ENCODE measurements at places on chromosomes 7 and 10. TPM values are rescaled to one million over a fixed set of nuclear protein-coding genes. Genes with fewer than 3 reads are reported as not detected.
A peak's percentile ranks its signal among the peaks of the same experiment; 100 is the strongest.

DNA sequence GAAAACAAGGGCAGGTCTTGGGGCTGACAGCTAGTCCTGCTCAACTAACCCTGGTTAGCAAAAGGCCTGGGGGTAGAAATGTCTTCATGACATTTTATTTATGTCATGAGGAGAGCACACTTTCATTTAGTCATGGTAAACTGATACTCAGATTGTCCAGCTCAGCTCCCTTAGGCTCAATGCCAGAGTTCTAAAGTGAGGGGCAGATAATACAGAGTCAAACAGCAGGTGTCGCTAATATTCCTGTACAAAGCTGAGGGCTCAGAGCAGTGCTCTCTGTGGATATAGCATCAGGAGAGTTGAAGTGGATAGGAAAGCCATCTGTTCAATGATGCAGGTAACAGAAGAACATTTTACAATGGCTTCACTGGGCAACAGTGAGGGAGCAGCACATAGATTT is 26.8 kb upstream of the CALCR start:
- no peak for DNase-seq
- no peak overlapping the region for H3K4me3 ChIP-seq
- H3K27me3 ChIP-seq: no peaks in the 10 kb centered on the region
- no peaks in the 10 kb centered on the region for H3K4me1 ChIP-seq

The LYZL1 gene
- not detected for polyA plus RNA-seq

- H3K27ac ChIP-seq: no peak overlapping the region
- DNase-seq: no peak
- peaks cover 4% of the 10 kb centered on the region for H3K4me1 ChIP-seq
- no peak overlapping the region for H3K4me3 ChIP-seq
- no peaks in the 10 kb centered on the region for H3K27me3 ChIP-seq
- H3K36me3 ChIP-seq: no peaks in the 10 kb centered on the region
These were observed 69.4 kb downstream of the NOC3L start for GRCh38 chr10:94293354-94293753.

DNA sequence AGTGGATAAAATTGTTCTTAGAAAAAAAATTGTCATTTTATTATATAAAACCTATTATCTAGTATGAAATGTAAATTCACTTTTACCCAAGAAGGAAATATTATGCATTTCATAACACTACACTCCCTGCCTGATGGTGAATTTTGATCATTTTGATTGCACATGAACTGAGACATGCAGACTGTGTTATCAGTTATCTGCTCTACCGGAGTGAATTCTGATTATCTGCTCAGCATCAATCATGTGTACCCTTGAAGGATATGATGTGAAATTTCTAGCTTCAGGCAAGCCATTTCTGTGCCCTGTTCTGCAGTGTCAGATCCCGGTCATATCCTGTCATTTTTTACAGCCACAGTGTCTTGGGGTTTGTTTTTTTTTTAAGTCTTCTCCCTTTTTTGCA is 85.0 kb upstream of the FGL2 start:
- no peaks in the 10 kb centered on the region for H3K36me3 ChIP-seq
- H3K4me3 ChIP-seq: no peak overlapping the region
- DNase-seq: no peak
- peaks cover 2% of the 10 kb centered on the region for H3K4me1 ChIP-seq
- H3K27me3 ChIP-seq: no peaks in the 10 kb centered on the region

The RAB19 gene
- not detected for polyA plus RNA-seq

The PON3 gene
- 14.1 TPM for polyA plus RNA-seq

DNA sequence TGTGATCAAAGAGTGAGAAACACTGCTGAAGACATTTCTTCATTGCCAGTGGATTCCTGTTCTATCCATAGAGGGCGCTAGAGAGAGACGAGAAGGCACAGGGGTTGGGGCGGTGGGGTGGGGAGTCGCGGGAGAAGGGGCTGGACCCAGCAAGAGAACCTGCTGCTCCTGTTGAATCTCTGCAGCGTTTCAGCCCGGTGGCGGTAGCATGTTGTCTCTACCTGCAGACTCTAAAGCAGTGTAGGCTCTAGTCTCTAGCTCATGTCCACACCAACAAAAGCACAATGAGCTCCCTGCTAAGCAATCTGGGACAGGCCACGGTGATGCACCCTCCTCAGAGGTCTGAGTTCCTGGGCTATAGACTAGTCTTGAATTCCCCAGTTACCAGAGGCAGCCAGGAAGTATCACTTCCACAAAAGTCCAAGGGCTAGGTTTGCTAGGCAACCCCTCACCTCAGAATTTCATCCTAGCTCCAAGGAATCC is 167.7 kb downstream of the DGKB start:
- no peak for DNase-seq
- no peaks in the 10 kb centered on the region for H3K27me3 ChIP-seq
- H3K4me1 ChIP-seq: no peaks in the 10 kb centered on the region

The CLCN1 gene
- not detected for polyA plus RNA-seq

GRCh38 chr7:51376420-51377092 is 59.9 kb upstream of the COBL start:
- no peak for DNase-seq
- no peaks in the 10 kb centered on the region for H3K4me1 ChIP-seq
- no peak overlapping the region for H3K27ac ChIP-seq

GRCh38 chr7:27826357-27826756 is 86.4 kb downstream of the TAX1BP1 start:
- H3K27ac ChIP-seq: no peak overlapping the region
- no peaks in the 10 kb centered on the region for H3K4me1 ChIP-seq
- DNase-seq: no peak
- H3K4me3 ChIP-seq: no peak overlapping the region

DNA sequence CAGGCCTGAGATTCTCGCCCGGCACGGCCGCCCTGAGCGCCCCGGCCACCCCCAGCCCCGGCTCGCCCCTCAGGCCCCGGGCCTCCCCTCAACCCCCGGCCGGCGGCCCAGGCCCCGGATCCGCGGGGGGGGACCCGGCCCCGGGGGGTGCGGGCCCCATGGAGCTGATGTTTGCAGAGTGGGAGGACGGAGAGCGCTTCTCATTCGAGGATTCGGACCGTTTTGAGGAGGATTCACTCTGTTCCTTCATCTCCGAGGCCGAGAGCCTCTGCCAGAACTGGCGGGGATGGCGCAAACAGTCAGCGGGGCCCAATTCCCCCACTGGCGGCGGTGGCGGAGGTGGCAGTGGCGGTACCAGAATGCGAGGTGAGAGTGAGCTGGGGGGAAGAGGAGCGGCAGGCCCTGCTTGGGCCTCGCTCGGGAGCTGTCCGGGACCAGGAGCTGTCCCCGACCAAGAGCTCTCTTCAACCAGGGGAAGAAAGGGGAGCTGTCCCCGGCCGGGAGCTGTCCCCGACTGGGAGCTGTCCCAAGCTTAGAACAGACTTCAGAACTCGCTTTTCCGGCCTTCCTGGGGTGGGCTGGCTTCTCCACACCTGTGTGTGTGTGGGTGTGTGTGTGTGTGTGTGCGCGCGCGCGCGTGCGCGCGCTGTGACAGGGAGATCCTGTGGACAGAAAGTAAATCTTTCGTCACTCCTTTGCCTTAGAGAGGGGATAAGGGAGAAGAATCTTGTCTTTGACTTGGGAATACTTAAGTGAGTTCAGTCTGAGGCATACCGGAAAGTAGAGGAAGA is 510 bp downstream of the ZSWIM8 start:
- H3K4me3 ChIP-seq: peak overlapping the region; percentile 90
- H3K27ac ChIP-seq: peak overlapping the region; percentile 26
- no peaks in the 10 kb centered on the region for H3K27me3 ChIP-seq
- DNase-seq: no peak
- H3K4me1 ChIP-seq: peaks cover 12% of the 10 kb centered on the region
- H3K36me3 ChIP-seq: no peaks in the 10 kb centered on the region

DNA sequence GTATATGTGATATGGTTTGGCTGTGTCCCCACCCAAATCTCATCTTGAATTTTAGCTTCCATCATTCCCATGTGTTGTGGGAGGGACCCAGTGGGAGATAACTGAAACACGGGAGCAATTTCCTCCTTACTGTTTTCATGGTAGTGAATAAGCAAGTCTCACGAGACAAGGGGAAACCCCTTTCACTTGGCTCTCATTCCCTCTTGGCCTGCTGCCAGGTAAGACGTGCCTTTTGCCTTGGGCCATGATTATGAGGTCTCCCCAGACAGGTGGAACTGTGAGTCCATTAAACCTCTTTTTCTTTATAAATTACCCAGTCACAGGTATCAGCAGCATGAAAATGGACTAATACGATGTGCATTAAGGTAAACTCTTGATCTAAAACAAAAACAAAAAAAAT is 357.1 kb upstream of the AOAH start:
- peaks cover 7% of the 10 kb centered on the region for H3K4me1 ChIP-seq
- H3K27me3 ChIP-seq: no peaks in the 10 kb centered on the region
- no peak overlapping the region for H3K27ac ChIP-seq
- H3K36me3 ChIP-seq: no peaks in the 10 kb centered on the region
- DNase-seq: no peak

GRCh38 chr7:135147899-135148721 is at the start of gene TMEM140:
TSS of gene TMEM140 (plus strand) at chr7:135148072. CDS start at chr7:135164442, 16,370 bp downstream.
- peak within 1 kb of the TSS; percentile 36 for H3K4me3 ChIP-seq
- no peak for DNase-seq
- H3K4me1 ChIP-seq: peaks cover 13% of the 10 kb centered on the region
- peak within 1 kb of the TSS; percentile 66 for H3K27ac ChIP-seq

DNA sequence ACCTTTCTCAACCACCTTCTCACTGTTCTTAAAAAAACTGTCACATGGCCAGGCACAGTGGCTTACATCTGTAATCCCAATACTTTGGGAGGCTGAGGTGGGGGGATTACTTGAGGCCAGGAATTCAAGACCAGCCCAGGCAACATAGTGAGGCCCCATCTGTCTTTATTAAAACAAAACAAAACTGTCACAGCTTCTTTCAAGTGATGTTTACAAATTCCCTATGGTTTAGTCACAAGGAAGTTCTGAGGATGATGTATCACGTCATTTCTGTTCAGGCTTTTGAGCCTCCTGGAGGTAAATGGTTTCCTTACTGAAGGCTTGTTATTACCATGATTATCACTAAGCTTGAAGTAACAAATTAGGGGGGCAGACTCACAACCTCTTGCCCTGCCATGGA is 186.2 kb downstream of the CFTR start:
- H3K36me3 ChIP-seq: no peaks in the 10 kb centered on the region
- no peak for DNase-seq
- no peaks in the 10 kb centered on the region for H3K27me3 ChIP-seq
- H3K4me3 ChIP-seq: no peak overlapping the region
- H3K4me1 ChIP-seq: no peaks in the 10 kb centered on the region

The HOXA3 gene
- 3.4 TPM for polyA plus RNA-seq

DNA sequence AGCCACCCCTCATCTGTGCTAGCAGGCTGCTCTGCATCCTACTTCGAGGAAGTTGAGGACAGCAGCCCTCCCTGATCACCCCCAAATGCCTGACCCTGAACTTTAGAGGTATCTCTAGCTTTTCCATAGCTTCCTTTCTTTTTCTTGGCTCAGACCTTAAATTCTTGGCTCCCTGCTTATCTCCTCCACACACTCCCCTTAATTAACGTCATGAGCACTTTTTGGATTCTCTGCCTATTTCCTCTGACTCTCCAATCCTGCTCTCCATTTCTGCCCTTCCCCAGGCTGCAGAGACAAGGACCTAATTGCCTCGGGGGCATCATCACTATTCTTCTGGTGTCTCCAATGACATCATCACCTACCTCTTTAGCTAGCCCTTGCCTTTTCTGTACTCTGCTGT is 40.8 kb upstream of the SEC61G start:
- H3K4me1 ChIP-seq: peaks cover 1% of the 10 kb centered on the region
- no peak for DNase-seq
- no peaks in the 10 kb centered on the region for H3K27me3 ChIP-seq
- no peak overlapping the region for H3K27ac ChIP-seq
- no peak overlapping the region for H3K4me3 ChIP-seq
- H3K36me3 ChIP-seq: no peaks in the 10 kb centered on the region

GRCh38 chr7:92717993-92718716 is 118.2 kb downstream of the CDK6 start:
- H3K4me1 ChIP-seq: peaks cover 4% of the 10 kb centered on the region
- H3K27ac ChIP-seq: no peak overlapping the region
- DNase-seq: no peak
- no peaks in the 10 kb centered on the region for H3K36me3 ChIP-seq

The C10orf90 gene
- polyA plus RNA-seq: not detected

The TSPAN33 gene
- 9.3 TPM for polyA plus RNA-seq

GRCh38 chr10:48444266-48444665 is 137.8 kb downstream of the MAPK8 start:
- H3K4me3 ChIP-seq: no peak overlapping the region
- no peak for DNase-seq
- H3K27me3 ChIP-seq: no peaks in the 10 kb centered on the region
- no peaks in the 10 kb centered on the region for H3K36me3 ChIP-seq
- H3K27ac ChIP-seq: no peak overlapping the region

DNA sequence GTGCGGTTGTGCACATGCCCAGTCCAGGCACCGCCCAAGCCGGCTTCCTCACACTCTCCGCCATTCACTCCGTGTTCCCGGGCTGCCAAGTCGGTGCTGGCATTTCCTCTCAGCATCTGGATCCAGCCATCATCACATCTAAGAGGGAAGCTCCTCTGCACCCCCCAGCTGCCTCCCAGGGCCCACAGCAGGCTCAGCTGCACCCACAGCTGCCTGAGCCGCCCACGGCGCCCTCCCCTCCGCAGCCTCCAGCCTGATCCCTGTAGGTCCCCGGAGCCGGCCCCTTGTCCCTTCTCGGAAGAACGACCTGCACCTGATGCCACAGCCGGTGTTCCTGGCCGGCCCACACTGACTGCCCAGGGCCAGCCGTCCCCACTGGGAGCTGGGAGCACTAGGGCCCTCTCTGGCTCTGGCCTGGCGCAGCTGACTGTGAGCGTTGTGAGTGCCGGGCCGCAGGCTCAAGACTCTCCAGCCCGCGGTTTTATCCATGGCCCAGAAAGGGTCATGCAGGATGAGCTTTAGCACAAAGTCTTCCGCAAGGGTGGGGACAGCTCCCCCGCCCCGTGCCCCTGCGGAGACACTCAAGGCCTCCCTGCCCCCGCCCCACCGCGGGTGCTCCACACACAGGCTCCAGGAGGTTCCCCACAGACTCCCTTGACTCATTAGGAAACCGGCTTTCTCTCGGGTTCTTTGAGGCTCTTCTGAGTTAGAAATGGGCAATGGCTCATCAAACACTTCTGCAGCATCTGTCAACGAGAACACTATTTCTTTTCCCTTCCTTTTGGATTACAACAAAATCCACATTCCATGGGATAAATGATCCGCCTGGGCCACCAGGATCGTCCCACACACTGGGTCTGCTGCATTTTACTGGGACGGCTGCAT is 31.2 kb downstream of the CFAP46 start:
- no peaks in the 10 kb centered on the region for H3K27me3 ChIP-seq
- H3K4me3 ChIP-seq: no peak overlapping the region
- H3K27ac ChIP-seq: no peak overlapping the region
- no peak for DNase-seq
- no peaks in the 10 kb centered on the region for H3K36me3 ChIP-seq
